Stimulated activated CD8-positive, alpha-beta memory T cell treated with anti-CD3 and anti-CD28 coated beads, Interleukin-4, amount 100 ng/mL, for 48 hours (primary cell): ENCODE measurements at places on chromosomes 16 and 17.

DNA sequence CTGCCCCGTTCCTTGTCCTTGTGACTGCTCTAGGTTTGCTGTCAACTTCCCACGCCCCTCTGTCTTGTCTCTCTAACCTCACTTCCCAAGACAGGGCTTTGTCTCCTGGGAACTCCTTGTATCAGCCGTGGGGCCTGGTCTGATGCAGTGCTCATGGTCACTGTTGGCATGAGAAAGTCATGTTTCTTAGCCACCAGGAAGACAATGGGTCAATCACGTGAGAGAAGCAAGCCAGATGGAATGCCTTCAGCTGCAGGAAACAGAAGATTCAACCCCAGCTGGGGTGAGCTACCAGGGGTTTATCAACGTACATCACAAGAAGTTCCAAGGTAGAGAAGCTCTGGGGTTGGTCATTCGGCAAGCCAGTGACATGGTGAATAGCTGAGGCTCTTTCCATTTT, 116.6 kb downstream of the IRF8 start:
- DNase-seq = no peak

DNA sequence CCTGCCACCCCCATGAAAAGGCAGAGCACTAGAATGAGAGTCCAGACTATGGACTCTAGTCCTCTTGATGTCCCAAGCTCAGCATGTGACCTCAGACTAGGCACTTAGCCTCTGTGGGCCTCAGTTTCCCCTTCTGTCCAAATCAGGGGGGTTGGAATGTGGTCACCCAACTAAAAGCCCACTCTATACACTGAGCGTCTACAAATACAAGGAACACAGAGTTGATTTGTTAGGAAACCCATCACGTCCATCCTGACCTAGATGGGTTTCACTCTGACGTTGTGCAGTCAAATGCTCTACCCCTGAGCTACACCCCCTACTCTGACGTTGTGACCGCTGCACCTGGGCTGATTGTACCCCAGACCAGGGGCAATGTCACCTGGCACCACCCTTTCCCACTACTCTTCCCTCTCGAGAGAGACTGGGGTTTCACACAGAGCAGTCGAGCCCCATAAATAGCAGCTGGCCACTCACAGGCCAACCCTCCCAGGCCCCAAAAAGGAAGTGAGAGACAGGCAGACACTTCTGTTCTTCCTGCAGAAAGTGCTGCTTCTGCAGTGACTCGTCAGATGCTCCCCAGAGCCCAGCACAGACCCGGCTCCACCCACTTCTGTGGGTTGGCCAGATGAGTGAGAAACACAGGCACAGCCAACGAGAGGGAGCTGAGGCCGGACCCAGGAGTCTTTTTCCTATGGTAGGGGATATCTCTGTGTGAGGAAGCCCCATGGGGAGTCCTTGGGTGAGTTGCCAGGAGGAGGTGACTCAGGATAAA, 16.1 kb upstream of the TNFRSF13B start:
- peak; percentile 74 for DNase-seq

DNA sequence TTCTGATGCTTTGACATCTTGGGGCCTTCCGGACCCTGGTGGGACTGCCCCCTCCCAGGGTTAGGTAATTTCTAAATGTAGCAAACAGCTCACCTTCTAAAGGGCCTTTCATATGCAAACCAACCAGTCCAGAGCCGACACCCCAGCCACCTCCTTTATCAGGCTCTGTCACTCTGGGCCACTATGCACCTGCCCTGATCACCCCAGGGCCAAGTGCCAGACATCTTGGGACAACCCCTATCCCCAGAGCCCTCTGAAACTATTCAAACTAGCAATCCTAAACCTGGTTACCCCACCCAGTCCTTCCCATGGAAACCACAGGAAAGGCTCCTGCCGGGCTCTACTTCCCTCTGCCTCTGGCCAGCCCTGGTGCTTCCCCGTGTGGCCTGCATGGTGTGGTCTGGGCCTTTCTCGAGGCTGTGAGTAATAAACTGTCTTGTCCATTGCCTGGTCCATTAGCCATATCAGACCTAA, 91.2 kb upstream of the TNRC6C start:
- no peak for DNase-seq

- no peak for DNase-seq
These were observed 11.2 kb downstream of the RTN4RL1 start for GRCh38 chr17:2013994-2014317.

GRCh38 chr16:30358990-30359870, 4.1 kb upstream of the CD2BP2 start:
- DNase-seq = no peak

- peak; percentile 62 for DNase-seq
These were observed 58.0 kb downstream of the PITPNC1 start for GRCh38 chr17:67435122-67435521.

DNA sequence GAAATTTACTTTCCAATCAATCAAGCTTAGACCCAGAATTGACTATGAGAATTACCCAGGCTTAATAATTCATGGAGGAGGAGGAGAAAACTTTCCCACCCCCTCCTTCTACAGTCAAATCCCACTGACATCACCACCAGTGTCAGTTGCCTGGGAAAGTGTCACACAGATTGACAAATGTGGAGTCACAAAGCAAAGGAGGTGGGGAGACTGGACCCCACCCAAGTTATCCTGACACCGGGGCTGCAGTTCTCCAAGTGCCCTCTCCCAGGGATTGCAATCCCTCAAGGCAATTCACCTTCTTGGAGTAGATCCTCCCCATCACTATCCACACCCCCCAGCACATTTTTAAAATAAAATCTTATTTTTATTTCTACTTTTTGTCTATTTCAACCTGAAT, 100.2 kb upstream of the CDH11 start:
- DNase-seq = no peak

GRCh38 chr17:21171970-21172510, 41.9 kb downstream of the TMEM11 start:
- no peak for DNase-seq

- no peak for DNase-seq
These were observed 19.5 kb downstream of the SLC7A6OS start for GRCh38 chr16:68291227-68291626.

DNA sequence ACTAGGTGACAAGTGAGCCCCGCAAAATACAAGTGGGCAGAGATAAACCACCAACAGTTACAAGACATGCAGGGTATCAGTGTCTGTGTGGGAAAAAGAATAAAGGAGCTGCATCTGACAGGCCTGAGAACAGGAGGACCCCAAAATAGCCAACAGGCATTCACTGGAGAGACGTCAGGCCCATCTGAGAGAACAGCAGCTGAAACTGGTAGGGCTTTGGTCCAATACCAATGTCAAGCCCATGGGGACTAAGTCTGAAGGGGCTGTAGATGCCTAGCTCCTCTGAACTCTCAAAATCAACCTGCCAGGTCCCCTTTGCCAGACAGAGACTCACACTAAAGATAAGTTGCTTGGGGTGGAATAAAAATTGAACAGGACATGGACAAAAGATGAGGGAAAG, 30.5 kb upstream of the TANC2 start:
- DNase-seq = no peak

DNA sequence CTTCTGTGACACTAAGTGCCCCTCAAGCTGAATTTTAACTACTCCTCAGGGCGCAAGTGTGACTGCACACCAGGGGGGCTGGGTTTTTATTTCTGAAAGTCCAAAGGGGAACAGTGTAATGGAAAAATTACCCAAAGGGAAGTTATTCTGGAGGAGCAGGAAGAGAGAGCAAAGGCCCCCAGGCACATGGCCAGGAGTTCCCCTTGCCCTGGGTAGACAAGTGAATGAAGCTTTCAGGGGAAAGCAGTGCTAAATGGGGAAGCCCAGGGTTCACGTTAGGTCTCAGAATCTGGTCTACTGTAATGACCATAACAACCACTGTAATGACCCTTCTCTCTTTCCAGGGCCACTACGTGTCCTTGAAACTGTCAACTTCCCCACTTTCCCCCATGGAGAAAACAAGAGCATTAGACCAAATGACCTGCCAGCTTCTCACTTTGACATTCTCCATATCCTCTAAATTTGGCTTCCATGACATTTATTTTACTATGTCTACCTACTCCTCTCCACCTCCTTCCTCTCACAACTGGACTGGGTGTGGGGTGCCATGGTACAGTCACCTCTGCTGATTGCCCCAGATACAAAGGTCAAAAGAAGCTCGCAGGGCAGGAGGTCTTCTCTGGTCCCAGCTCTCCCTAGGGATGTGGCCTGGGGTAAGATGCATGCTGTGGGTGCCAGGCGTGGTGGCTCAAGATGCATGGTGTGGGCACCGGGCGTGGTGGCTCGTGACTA, 34.1 kb upstream of the MMP2 start:
- DNase-seq = no peak

- DNase-seq = no peak
These were observed 567 bp downstream of the ENO3 start for GRCh38 chr17:4951486-4951885.

DNA sequence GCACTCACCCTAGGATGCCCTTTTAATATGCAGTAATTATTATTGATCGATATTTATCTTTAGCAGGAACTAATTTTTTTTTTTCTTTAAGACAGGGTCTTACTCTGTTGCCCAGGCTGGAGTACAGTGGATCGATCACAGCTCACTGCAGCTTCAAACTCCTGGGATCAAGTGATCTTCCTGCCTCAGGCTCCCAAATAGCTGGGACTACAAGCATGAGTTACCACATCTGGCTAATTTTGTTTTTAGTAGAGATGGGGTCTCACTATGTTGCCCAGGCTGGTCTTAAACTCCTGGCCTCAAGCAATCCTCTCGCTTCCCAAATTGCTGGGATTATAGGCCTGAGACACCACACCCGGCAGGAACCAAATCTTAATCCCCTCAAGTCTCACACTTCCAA, 29.3 kb downstream of the KIAA0753 start:
- DNase-seq = no peak

GRCh38 chr17:50816771-50817751, 18.3 kb upstream of the WFIKKN2 start:
- DNase-seq = peak; percentile 80

GRCh38 chr16:61050547-61050946, 985.7 kb downstream of the CDH8 start:
- DNase-seq = no peak

DNA sequence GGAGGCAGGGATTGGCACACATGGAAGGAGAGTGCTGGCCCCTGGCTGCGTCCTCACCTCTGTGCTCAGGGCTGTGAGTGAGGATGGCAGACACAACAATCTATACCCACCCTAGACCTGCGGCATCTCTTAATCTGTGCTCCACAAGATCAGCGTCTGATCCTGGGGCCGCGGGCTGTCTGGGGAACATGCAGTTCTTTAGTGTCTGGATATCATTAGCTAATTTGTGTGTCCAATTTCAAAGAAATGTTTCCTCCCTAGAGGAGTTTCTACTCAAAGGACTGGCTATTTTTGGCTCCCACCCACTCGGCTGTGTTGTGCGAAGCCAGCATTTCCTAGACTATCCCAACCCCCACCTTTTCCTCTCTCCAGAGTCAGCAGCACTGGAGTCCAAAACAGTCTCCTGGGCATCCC, 93.8 kb downstream of the GRIN2A start:
- DNase-seq = no peak

- DNase-seq = no peak
These were observed 2.0 kb downstream of the CD79B start for GRCh38 chr17:63929860-63930766.

DNA sequence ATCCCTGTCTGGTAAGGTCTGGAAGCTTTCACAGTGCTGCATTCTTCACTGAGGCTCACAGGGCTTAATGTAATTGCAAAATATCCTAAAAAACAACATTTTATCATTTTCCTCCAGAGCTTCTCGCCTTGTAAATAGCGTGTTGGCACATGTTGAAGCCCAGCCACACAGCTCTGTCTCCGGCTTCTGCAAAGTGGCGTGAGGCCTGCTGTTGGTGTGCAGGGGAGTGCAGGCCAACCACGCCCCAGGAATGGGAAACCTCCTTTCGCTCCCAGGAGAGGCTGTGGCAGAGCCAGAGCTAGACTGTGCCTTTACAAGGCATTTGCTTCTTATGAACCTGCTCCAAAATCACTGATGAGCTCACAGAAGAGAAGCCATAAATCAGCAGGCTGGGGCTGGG, 248.2 kb upstream of the MAF start:
- DNase-seq = no peak

DNA sequence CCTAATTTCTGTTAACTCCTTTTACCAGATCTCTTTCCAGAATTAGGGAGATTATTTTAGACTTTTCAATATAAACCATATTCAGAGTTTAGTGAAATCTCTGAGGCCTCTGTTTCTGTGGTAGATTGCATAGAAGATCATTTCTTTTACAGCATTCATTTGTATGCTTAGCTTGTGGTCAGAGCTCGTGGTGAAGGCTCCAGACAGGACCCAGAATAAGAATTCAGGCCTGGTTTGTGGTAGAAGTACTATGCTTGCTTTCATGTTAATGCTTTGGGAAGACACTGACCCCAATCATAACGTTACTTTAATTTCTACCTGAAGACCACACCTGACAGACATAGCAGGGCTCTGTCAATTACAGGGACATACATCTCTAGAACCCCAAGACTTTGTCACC, 258.1 kb downstream of the FTO start:
- DNase-seq = no peak

DNA sequence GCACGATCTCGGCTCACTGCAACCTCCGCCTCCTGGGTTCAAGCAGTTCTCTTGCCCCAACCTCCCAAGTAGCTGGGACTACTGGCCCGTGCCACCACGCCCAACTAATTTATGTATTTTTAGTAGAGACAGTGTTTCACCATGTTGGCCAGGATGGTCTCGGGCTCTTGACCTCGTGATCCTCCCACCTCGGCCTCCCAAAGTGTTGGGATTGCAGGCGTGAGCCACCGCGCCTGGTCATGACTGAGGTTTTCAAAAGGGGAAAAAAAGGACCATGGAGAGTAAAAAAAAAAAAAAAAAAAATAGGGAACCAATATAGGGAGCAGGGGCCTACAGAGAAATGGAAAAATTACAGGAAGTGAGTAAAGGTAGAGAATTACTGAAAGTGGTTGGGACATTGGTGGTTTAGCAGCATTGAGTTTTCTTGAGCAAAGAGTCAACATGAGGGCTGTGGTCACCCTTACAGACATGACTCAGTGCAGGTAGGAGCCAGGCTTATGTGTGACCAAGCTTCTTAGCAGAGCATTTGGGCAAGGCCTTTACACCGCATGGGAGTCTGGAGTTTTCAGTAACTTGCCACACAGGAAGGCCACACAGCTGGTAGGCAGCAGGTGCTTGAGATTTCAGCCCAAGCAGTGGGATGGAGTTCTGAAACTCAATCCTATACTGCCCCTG, 447.3 kb downstream of the HS3ST3B1 start:
- peak; percentile 29 for DNase-seq

GRCh38 chr16:85042167-85042526, 14.6 kb downstream of the KIAA0513 start:
- DNase-seq = no peak

DNA sequence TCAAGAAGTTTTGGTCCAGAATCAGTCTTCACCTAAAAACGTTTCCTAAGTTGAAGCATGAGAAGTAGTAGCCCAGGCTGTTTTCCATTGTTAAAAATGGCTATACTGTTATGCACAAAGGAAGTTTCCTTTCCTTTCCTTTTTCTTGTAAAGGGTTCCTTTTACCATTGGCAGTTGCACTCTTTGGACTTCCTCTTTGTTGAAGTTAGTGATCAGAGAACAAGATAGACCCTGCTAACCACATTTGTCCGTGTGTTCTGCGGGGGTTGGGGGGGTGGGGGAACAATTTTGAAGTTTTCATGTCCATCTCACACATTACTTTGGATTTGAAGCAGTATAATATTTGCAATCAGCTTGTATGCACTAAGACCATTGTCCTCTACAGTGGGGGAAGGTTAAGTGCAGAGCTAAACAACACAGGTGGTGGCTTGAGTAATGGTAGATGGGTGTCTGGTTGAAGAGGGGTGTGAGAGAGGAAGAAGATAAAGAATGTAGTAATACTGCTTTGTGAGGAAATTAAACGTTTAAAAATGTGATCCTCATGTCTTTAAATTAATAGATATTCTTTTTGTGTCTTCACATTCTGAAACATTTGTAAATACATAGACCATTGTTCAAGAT, 1.4 kb downstream of the LPCAT2 start:
- no peak for DNase-seq

GRCh38 chr17:40326832-40327199, 17.8 kb downstream of the RARA start:
- no peak for DNase-seq
